CD4-positive, alpha-beta T cell treated with Interleukin-2 at 100 ng/mL for 4 hours (primary cell): ENCODE measurements at places on chromosomes 3 and 15.

GRCh38 chr3:28994161-28994905 lies 286.5 kb upstream of the RBMS3 start:
- DNase-seq: no peak

GRCh38 chr15:56261854-56262509 lies 18.3 kb upstream of the RFX7 start:
- no peak for DNase-seq

DNA sequence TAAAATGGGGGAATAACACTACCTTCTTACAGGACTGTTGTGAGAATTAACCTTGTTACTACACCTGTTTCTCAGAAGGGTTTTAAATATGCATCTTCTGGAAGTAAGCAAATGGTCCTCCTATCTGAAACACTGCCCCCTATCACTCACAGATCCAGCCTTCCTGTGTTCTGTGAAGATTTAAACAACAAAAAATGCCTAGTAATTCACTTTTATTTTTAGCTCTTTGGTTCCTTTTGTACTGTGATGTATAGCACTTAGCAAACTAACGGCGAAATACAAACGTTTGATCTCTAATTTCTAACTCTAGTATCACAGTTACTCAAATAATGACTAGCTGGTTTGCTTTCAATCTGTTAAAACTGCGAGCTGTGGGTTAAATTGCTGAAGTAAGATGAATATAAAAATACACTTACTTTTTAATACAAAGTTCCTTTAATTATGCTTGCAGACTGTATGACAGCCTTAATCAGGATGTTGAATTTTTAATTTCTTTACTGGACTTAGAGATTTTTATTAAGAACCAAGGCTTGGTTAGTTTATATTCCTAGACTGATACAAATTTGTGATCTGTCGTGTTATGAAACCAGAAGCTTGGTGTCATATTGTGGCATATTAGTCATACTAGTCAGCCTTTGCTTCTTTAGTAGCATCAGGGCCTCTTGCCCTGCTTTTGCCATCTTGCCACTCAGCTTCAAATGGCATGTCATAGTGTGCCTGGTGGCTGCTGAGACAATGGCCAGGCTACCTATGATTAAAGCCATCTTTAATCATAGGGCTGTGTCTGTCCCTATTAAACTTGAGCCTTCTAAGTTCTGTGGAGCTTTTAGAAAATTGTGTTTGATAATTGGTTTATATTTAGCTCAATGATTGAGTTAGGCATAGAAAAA lies 9.2 kb downstream of the EIF3J start:
- DNase-seq: peak; percentile 50

GRCh38 chr3:43747641-43748040 lies 56.9 kb downstream of the ABHD5 start:
- no peak for DNase-seq

DNA sequence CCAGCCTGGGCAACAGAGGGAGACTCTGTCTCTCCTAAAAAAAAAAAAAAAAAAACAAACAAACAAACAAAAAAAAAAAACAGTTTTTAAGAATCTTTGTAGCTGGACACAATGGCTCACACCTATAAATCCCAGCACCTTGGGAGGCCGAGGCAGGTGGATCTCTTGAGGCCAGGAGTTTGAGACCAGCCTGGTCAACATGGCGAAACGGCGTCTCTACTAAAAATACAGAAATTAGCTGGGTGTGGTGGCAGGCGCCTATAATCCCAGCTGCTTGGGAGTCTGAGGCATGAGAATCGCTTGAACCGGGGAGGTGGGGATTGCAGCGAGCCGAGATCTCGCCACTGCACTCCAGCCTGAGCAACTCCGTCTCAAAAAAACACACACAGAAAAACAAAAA lies 53.1 kb downstream of the KLHL25 start:
- DNase-seq: no peak

- no peak for DNase-seq
Measured at GRCh38 chr3:151387432-151387831, 2.9 kb upstream of the P2RY12 start.

DNA sequence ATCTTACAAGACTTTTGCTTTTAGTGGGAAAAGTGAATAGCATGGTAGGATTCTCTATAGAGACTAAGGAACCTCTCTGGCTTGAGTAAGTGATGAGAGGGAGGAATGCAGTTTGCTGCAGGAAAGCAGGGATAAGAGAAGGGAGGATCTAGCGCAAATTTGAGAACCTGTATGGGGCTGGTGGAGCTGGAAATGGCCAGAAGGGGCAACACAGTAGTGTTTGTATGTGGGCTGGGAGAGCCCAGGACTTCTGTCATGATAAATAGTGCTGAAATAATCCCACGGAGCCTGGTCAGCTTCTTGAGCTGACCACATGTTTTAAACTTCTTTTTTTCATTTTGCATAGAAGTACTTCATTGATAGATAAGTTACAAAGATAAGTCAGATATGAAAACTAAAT lies 11.2 kb upstream of the SHC4 start:
- no peak for DNase-seq

DNA sequence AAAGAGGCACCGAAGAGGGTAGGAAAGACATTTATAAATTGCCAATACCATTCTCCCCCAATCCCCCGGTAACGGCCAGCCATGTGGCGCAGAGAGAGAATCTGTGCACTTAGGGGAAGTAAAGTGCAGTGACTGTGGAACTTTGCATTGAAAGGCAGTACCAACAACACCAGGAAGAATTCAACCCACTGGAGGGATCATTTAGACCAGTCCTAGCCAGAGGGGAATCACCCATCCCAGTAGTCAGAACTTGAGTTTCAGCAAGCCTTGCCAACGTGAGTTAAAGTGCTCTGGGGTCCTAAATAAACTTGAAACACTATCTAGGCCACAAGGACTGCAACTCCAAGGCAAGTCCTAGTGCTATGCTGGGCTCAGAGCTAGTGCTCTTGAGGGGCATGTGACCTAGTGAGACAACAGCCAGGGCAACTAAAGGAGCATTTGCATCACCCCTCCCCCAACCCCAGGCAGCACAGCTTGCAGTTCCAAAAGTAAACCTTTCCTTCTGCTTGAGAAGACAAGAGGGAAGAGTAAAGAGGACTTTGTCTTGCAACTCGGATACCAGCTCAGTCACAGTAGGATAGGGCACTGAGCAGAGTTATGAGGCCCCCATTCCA lies 15.0 kb downstream of the CEP70 start:
- DNase-seq: no peak

GRCh38 chr3:129961141-129961541 lies 13.4 kb upstream of the TRH start:
- no peak for DNase-seq

DNA sequence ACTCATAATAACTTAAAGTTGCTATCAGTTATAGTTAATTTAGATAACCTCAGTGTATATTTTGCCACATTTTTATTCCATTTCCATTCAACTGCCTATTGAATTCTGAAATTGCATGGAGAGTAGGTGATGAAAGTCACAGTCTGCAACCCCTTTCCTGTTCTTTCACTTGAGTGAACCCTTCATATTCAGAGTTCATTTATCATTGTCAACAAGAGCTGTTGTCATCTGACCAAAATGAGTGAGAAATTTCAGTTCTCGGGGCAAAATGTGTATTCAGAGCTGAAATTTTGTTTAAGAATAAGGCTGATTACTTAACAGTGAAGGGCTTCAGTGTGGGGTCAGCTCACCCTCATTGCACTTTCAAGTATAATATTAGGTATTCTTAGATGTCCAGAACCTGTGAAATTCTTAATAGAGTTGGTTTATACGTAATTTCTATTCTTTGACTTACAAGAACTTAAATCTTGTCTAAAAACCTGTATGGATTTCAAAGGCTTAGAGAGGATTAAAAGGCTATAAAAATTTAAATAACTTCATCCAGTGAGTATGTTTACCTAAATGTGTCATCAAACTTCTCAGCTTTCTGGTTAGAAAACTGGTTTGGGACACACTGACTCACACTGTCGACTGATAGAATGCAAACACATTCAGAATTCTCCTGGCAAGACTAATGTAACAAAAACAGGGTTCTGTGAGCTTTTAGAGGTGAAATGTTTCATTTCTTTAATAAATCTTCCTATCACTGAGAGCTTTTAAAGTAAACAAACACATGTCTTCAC lies 92.2 kb downstream of the CMSS1 start:
- no peak for DNase-seq

DNA sequence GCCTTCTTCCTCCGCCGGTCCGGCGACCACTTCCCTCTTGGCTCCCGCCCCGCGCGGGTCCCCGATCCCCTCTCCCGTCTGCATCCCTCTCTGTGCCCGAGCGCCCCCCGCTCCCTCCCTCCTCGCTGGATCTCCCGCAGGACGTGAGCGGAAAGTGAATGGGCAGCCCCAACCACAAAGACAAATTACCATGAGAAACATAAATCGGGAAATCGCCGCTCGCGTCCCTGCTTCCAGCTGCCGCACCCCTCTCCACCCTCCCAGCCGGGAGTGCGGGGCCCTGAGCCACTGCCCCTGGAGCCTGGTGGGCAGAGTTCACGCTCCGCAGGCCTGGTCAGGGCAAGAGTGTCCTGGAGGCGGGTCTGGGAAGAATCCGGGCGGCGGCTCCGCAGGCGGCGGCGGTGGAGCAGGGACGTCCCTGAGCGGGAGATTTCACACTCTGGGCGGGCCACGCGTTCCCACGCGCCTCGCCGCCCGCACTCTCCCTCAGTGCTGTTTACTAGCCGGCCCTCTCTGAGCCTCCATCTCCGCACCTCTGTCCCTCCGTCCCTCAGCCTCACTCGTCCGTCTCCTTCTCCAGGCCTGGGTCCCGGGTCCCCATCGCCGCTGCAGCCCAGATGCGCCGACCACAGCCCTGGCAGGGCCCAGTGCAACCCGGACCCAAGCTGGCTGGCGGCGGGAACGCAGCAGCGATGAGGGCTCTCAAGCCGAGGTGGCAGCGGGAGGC lies 835 bp downstream of the SEMA5B start:
- no peak for DNase-seq

GRCh38 chr15:52294881-52295420 lies 653 bp downstream of the MYO5C start:
- no peak for DNase-seq

GRCh38 chr3:97927704-97928103 lies 44.5 kb downstream of the RIOX2 start:
- DNase-seq: no peak

GRCh38 chr3:23221136-23221535 lies 18.0 kb downstream of the UBE2E2 start:
- no peak for DNase-seq

- no peak for DNase-seq
Measured at GRCh38 chr3:180911876-180912303, 580 bp upstream of the FXR1 start.

DNA sequence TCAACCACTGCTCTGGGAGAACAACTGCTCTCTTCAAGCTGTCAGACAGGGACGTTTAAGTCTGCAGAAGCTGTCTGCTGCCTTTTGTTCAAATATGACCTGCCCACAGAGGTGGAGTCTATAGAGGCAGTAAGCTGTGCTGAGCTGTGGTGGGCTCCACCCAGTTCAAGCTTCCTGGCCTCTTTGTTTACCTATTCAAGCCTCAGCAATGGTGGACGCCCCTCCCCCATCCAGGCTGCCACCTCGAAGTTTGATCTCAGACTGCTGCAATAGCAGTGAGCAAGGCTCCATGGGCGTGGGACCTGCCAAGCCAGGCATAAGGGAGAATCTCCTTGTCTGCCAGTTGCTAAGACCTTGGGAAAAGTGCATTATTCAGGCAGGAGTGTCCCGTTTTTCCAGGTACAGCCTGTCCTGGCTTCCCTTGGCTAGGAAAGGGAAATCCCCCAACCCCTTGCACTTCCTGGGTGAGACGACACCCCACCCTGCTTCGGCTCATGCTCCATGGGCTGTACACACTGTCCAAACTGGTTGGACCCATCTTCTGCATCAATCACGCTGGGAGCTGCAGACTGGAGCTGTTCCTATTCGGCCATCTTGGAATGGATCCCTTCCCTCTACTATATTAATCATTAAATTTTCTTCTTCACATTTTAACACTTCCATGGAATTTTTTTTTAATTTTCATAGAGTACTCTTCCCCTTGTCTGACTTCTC lies 167.0 kb upstream of the UBE2E2 start:
- DNase-seq: no peak

DNA sequence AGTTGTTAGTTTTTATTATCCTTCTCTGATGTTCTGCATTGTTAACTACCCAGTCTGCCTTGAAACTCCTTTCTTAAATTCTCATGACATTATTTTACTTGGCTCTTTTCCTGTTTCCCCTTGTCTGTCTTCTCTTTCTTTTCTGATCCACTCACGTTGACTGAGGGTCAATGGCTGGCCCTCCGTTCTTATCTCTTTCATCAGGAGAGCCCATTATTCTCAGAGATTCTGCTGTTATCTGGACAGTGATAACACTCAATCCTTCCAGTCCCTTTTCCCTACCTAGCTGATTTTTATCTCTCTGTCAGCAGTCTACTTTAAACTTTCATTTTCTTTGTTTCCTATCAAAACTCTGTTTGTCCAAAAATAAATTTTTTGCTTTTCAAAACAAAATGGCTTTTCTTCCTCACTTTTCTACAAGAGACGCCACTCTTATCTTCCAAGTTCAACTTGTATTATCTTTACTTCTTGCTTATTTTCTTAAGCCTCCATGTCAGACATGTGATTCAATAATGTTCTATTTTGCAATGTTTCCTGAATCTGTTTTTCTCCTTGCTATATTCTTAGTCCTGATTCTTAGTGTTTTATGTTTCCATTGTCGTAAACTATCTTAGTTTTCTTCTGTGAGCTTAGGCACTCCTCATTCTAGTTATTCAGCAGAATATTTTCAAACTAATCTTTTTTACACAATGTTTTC lies 120.2 kb downstream of the NEDD4 start:
- no peak for DNase-seq

- no peak for DNase-seq
Measured at GRCh38 chr15:26634319-26634718, 138.5 kb downstream of the GABRB3 start.

- DNase-seq: no peak
Measured at GRCh38 chr3:140552898-140553297, 125.0 kb upstream of the TRIM42 start.

GRCh38 chr3:149473357-149474249 lies 894 bp upstream of the TM4SF4 start:
- no peak for DNase-seq

DNA sequence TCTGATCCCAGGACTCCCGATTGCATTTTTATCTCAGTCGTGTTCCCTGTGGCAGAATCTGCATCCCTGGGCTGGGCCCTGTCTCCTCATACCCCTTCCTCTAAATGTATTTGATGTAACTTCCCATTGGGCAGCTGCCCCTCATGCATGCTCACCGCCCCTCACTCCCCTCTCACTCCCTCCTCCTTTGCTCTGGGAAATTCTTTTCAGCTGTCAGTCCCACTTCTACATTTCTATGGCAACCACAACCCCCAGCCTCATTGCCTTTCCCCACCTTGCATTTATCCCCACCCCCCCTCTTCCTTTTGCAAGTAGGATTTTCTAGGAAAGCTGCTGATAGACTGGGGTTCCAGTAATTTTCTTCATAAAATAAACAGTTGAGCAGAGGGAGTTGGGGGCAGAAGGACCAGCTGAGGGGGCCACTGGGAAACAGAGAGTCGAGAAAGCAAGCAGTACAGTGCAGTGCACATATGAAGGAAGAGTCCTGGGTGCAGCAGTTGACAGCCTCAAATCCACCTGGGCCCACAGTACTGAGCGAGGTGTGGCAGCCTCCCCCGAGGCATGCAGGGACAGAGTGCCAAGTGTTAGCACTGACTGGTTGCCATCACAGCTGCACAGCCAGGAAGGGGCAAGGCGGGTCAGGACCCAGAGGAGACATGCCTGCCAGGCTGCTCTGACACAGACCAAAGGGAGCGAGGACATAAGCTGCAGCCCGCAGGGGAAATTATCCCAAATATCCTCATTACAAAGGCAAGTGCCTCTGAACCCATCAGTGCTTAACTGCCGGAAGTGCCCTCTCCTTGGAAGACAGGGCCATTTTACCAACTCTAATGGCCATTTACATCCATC lies 476.3 kb downstream of the EPHB1 start:
- DNase-seq: no peak
